SK-MEL-5 (cell line): ENCODE measurements at places on chromosomes 1 and 21.

GRCh38 chr21:26148071-26148839 is 22.3 kb downstream of the APP start:
- DNase-seq, result no peak

DNA sequence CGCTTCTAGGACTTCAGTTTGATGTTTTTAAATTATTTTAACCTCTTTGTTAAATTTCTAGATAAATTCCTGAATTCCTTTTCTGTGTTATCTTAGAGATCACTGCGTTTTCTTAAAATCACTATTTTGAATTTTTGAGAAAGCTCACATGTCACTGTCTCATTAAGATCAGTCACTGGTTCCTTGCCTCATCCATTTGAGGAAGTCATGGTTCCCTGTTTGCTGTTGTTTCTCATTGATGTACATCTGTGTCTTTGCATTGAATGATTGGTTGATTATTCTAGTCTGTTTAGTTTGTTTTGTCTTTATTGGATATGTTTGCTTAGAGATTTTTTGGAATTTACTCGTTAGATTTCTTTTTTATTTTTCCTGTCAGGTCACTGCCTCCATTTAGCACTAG is 50.1 kb downstream of the CRP start:
- DNase-seq, result no peak

DNA sequence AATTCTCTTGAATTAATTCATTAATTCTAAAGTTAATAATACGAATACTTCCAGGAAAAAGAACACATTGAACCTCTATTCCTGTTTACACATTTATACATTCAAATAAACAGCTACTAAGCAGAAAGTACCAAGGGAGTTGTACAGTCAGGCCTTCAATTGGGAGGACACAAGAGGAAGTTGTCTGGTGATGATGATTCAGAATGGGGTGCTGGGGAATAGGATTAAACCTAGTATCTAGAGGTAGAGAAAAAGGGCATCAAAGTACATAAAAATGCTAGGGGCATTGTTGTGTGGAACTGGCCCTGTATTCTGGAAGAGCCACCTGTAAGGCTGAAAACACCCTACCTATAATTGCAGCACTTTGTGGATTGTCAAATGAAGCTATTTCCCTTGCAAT is 71.7 kb upstream of the MROH9 start:
- DNase-seq, result no peak

GRCh38 chr1:12617511-12617900 is 504 bp downstream of the DHRS3 start:
- no peak for DNase-seq

DNA sequence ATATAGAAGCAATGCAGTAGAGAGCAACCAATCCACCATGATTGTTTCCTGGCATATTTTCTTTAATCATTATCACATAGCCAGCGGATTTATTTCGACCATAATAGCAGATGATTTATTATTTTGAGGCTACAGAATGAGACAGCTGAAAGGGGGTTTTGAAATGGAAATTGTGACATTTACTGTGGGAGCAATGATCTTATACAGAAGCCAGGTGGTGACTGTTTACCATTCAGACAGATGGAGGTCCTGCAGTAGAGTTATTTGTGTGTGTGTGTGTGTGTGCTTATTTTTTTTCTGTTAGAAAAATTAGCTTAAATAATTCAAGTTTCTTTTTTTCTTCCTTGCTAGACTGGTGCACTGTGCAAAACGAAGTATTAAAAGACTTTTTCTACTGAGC is 1784.5 kb downstream of the MRPL39 start:
- no peak for DNase-seq

DNA sequence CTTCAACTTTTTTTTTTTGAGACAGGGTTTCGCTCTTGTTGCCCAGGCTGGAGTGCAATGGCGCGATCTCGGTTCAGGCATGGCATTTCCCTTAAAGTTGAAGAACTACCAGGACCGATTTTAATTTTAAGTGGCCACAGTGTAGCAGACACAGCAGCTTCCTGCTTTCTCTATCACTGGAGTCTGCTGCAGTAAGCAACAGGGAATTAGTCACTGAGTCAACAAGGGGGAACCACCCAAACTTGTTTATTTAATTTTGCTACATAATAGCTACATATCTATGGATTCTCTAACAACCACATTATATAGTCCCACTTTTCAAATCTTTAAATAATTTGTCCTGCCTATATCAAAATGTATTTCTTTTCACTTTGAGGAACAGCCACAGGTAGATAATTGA is 12.5 kb upstream of the TNNI3K start:
- DNase-seq, result no peak

GRCh38 chr1:102628109-102628613 is 480.2 kb downstream of the COL11A1 start:
- DNase-seq, result peak; percentile 57

DNA sequence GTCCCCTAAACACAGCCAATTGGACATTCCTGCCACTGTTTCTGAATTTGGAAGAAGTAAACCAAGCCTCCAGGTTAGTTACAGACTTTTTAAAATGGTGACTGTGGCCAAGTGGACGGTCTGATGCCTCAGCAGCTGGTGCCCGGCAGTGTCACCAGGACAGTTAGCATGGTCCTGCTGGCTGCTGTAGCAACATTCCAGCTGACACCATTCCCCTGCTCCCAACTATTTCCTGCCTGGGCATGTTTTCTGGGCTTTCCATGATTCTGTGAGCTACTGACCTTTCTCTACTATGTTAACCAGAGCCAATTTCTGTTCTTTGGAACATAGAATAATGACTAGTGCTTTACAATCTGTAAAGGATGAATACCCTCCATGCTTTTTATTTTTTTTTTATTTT is 95.0 kb downstream of the TLR5 start:
- no peak for DNase-seq

- DNase-seq, result no peak
These were observed 137.4 kb upstream of the GRIK3 start for GRCh38 chr1:37171691-37172090.

GRCh38 chr1:27872059-27872801 is at the start of gene THEMIS2:
Gene THEMIS2 (plus strand): TSS chr1:27872544. CDS start chr1:27872572, 28 bp downstream.
- DNase-seq, result peak; percentile 59

GRCh38 chr1:234656070-234656895 is 46.3 kb upstream of the IRF2BP2 start:
- DNase-seq, result no peak

GRCh38 chr1:179369751-179370341 is 4.1 kb downstream of the AXDND1 start:
- DNase-seq, result peak; percentile 81

GRCh38 chr1:85375493-85375892 is 89.5 kb downstream of the DDAH1 start:
- DNase-seq, result no peak

DNA sequence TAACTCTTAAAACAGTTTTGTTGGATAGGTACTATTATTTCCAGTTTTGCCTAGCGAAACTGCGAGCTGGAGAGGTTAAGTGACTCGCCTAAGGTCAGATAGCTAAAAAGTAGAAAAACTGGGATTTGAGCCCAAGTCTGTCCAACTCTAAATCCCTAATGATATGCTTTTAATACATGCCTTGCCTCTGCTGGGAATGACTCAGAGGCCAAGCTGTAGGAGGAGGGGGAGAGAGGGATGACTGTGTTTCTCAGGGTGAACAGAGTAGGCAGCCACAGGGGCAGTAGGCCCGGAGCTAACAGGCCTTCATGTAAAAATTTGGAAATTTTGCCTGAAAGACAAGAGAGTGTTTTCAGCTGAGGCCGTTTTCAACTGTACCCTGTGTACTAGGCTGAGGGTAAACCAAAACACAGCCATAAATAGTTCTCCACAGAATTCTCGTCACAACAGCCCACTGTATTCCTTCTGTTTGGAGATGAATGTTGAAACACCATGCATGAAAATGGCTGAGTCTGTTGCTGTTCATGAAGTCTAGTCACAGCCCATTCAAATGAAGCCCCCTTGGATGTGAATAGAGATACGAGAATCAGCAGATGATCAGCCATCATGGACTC is 107.5 kb upstream of the HOOK1 start:
- DNase-seq, result peak; percentile 19

GRCh38 chr1:18244762-18245161 is 137.2 kb downstream of the IGSF21 start:
- DNase-seq, result no peak

DNA sequence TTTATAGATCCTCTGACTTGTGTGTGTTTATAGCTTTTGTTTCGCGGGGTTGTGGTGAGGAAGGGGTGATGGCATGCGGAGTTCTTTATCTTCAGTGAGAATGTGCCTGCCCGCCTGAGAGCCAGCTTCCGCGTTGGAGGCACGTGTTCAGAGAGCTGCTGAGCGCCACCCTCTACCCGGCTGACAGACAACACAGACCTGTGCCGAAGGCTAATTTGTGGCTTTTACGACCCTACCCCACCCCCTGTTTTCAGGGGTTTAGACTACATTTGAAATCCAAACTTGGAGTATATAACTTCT is 14.4 kb upstream of the CD101 start:
- no peak for DNase-seq

DNA sequence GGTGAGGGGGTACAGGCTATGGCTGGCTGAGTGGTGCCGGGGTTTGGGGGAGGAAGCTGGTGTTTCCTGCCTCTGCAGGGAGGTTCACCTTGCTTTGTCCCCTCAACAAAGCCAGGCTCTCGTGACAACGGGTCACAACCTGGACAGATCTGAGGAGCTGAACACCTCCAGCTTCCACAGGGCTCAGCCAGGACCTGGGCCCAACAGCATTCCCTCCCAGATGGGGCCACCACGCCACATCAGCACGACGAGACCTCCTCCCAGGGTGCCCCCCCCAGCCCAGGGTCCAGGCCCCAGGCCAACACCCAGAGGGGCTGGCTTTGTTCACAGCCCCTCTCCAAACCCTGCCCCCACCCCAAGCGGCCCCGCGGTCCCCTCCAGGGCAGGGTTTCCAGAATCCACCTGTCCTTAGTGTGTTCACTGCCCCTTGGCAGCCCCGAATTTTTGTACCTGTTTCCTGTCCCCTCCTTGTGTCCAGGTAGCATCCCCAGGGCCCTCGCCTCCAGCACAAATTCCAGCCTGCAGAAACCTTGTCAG is 34.7 kb downstream of the UBE2G2 start:
- no peak for DNase-seq
